ENCODE measurements at places on chromosomes 13 and 19. TPM values are rescaled to one million over a fixed set of nuclear protein-coding genes. Genes with fewer than 3 reads are reported as not detected.

The MLNR gene
- total RNA-seq = not detected

The KPTN gene
- 33.6 TPM for total RNA-seq

The PSG2 gene
- not detected for total RNA-seq

The FAM98C gene
- 16.4 TPM for total RNA-seq

The EXOC3L2 gene
- total RNA-seq = 0.61 TPM

The GPR12 gene
- not detected for total RNA-seq

The SELENOV gene
- 6.9 TPM for total RNA-seq

The SIAH3 gene
- not detected for total RNA-seq

The KCNN4 gene
- total RNA-seq = 0.26 TPM

The ZIC5 gene
- 52.6 TPM for total RNA-seq

The ZNF497 gene
- total RNA-seq = 2.4 TPM

The SYCN gene
- total RNA-seq = not detected

The KLF1 gene
- 0.37 TPM for total RNA-seq

The HRC gene
- total RNA-seq = 1.8 TPM

The MEIS3 gene
- 44.0 TPM for total RNA-seq

The PRSS57 gene
- total RNA-seq = not detected

The SLC39A3 gene
- total RNA-seq = 32.4 TPM

The RFXAP gene
- 8.7 TPM for total RNA-seq

The IZUMO2 gene
- 0.81 TPM for total RNA-seq

The CD37 gene
- total RNA-seq = not detected

The APOC4 gene
- not detected for total RNA-seq

The BCAM gene
- 78.5 TPM for total RNA-seq

The KLHL1 gene
- total RNA-seq = not detected

The ZNF492 gene
- not detected for total RNA-seq

The CCL25 gene
- total RNA-seq = not detected

The ANO8 gene
- total RNA-seq = 21.9 TPM

Data from H9 (cell line).